ENCODE measurements at places on chromosomes 13 and 19.

DNA sequence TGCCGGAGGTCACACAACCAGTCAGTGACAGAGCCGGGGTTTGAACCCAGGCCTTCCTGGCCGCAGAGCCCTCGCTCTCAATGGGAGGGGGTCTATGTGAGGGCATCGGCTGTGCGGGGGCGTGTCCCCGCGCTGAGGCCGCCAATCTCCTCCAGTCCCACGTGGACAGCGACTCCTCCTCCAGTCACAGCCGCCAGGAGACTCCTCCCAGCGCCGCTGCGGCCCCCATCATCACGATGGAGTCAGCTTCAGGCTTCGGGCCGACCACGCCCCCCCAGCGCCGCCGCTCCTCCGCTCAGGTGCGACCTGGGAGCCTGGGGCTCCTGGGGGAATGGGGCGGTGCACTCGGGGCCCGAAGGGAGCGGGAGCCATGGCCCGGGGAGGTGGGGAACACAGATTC is 6.0 kb downstream of the SPRED3 start:
- no peak for DNase-seq

DNA sequence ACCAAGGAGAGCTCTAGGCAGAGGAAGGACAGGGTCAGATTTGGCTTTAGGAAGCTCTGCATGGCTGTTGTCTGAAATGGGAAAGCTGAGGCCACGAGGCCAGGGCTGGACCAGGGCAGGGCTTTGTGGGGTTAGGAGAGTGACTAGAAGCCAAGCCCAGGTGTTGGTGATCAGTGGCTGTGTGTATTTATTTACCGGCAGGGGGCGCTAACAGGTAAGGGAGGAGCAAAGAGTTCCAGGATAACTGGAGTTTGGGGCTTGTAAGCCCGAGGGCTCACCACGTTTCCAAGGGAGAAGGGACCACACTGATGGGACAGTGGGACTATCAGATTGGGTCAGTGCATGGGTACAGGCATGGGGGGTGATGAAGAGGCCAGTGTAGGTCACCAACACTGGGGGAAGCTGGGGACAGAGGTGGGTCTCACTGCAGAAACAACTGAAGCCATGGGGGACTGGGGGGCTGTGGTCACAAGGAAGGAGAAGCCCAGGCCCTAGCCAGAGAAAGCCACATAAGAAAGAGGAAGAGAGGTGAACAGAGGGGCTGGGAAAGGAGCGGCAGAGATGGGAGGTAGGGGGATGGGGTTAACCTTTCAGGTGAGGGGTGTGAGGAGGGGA is 3.9 kb downstream of the TMEM147 start:
- no peak for DNase-seq

- DNase-seq = no peak
Observed at GRCh38 chr13:45851171-45851921, at the start of gene SIAH3. Gene SIAH3, minus strand, starts transcription at chr13:45851753. Its CDS starts 124 bp downstream, at chr13:45851629.

DNA sequence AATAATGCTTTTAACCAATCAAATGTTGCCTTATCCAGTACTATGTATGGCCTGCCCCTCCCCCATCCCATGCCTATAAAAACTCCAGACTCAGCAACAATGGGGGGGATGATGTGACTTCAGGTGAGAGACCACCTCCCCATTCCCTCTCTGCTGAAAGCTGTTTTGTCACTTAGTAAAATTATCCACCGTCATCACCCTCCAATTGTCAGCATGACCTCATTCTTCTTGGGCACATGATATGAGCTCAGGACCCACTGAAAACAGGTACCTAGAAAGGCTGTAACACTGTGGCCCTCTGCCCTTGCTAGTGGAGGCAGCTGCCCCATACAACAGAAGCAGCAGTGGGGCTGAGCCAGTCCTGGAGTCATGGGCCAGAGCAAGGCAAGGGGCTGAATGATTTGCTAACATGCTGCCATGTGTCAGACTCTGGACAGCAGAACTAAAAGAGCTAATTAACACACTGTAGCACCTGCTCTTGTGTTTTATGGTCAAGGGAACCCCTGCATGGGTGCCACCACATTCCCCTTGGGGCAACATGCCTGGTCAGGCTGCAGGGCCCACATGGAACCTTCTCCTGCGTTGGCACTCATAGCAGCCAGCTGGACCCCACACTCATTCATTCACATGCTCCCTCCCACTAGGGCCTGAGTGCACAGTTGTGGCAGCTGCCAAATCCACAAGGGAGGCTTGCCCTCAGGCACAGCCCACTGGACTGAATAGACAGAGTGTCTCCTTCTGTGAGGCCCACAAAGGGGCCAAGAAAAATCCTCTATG is 722.2 kb upstream of the PCDH20 start:
- no peak for DNase-seq

GRCh38 chr19:3359015-3359918 is 7.1 kb upstream of the NFIC start:
- no peak for DNase-seq

DNA sequence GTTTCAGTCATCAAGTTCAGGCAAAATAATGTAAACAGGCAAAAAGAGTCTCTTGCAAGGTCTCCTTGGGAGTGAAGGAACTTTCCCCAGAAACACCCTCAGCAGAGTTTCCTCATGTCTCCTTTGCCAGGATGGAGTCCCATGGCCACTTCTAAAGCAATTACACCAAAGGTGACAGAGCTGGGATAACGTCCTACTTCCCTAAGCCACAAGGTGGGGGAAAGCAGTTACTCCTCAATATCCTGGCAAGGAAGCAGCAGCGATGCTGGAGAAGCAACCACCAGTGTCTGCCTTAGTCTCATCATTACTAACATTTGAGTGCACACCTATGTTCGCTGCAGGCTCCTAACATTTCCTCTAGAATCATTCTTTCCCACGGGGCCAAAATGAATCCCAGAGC is 88.6 kb downstream of the UBL3 start:
- no peak for DNase-seq

DNA sequence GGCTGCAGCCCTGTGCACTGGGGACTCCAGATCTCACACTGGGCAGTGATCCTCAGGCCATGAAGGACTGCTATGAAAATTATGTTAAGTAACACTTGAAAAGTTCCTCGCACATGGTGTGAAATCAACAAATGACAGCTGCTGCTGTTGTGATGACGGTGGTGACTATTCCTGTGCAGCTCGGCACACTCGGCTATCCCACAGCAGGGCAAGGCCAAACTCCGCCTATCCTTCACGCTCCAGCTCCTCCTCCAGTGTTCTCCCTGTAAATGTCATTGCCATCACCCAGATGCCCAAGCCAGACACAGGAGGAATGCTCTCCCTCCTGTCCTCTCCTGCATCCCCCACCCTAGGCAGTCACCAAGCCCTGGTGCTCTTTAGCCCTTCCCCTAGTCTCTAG is 31.3 kb downstream of the GRIK5 start:
- no peak for DNase-seq

DNA sequence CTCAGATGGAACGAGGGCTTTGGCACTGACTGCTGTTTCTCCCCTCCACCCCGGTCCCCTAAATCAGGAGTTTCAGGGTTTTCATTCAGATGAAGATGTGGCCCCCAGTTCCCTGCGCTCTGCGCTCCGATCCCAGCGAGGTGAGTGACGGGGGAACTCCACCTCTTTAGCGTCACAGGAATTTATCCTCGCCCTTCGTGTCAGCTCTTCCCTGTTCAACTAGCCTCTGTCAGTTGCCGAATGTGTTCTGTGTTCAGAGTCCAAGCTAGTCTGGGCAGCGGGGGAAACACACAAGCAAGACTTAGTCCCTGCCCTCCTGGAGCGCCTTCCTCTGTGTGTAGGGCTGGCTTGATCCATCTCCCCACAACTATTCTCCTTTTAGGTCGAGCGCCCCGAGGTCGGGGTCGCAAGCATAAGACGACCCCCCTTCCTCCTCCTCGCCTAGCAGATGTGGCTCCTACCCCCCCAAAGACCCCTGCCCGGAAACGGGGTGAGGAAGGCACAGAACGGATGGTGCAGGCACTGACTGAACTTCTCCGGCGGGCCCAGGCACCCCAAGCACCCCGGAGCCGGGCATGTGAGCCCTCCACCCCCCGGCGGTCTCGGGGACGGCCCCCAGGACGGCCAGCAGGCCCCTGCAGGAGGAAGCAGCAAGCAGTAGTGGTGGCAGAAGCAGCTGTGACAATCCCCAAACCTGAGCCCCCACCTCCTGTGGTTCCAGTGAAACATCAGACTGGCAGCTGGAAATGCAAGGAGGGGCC is 1.8 kb downstream of the KMT2B start:
- DNase-seq = no peak

DNA sequence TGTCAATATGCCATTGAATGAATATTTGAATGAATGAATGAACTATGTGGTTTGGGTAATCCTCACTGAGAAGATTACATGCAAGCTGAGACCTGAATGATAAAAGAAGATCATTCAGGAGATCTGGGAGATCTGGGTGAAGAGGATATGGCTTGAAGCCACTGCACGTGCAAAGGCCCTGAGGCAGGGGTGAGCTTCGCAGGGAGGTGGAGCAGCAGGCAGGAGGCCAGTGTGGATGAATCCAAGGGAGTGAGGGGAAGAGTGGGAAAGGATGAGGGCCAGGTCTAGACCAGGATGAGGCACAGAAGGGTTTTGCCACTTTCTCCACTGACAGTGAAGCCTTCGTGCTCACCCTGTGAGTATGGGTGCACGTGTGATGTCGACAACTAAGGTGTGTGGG is 49.9 kb downstream of the ERICH4 start:
- no peak for DNase-seq

GRCh38 chr13:43780666-43781065 is 6.1 kb downstream of the ENOX1 start:
- no peak for DNase-seq

GRCh38 chr19:1556390-1557070 is 11.6 kb downstream of the MEX3D start:
- no peak for DNase-seq

DNA sequence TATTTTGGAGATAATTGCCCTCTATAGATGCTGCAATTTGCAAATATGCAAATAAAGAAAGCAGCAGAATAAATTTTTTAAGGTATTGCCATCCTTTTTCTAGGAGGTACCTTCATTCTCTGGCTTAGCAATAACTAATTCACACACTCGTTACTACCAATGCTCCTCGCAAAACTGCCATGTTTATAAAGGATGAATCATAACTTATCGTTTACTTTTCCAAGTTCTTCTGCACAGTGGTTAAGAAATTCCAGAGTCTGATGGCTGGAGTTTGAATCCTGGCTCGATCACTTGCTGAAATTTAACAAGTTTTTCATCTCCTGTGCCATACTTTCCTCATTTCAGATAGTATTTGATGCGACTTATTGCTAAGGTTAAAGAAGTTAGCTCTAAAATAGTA is 708.6 kb upstream of the KLHL1 start:
- no peak for DNase-seq

- DNase-seq = no peak
Observed at GRCh38 chr13:61084988-61085387, 330.7 kb downstream of the PCDH20 start.

DNA sequence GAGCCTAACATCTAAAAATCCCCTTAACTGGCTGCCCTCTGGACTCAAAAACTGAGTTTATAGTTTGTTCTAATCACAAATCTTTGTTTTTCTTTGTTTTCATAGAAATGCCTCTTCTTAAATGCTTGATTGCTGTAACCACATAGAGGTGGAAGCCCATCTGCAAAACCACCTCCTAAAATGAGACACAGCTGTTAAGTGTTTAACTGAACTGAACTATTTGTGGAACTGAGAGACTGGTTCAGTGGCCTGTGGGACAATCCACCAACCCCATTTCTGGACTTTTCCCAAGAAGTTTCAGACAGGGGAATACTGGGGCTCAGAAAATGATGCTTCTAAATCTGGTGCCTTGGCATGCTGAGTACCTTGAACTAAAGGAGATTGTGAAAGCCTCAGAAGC is 50.9 kb upstream of the TM9SF2 start:
- no peak for DNase-seq

- no peak for DNase-seq
Observed at GRCh38 chr13:39818953-39819352, 163.5 kb downstream of the COG6 start.

- no peak for DNase-seq
Observed at GRCh38 chr19:46691104-46691503, 25.8 kb downstream of the PRKD2 start.

DNA sequence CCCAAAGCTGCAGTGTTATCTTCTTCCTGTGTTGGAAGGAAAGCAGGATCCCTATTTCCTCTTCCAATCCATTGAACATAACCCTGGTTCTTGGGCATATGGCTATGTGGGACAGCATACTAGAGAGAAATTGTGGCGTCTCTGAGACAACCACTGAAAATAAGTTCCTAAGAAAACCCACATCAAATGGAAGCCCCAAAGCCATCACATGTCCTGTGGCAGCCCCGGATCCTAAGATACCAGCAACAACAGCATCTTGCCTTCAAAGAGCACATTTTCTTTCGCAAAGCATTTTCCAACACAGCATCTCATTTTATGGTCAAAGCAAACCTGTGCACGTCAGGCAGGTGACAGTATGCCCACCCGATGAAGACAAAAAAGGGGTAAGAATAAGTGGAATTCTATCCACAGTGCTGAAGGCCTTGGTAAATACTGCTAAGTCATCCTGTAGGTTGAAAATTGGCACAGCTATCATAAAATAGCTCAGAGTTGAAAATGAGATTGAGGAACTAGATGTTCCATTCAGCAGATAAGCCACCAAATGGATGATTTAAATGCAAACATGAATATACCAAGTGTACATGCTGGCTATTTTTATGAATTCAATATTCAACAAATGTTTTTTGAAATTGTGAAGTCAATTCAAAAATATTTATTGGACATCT is 232.2 kb downstream of the DLEU7 start:
- no peak for DNase-seq

GRCh38 chr13:27037571-27037970 is 134.0 kb downstream of the USP12 start:
- DNase-seq = no peak

GRCh38 chr19:39150235-39150634 is 24.6 kb downstream of the PAK4 start:
- no peak for DNase-seq

DNA sequence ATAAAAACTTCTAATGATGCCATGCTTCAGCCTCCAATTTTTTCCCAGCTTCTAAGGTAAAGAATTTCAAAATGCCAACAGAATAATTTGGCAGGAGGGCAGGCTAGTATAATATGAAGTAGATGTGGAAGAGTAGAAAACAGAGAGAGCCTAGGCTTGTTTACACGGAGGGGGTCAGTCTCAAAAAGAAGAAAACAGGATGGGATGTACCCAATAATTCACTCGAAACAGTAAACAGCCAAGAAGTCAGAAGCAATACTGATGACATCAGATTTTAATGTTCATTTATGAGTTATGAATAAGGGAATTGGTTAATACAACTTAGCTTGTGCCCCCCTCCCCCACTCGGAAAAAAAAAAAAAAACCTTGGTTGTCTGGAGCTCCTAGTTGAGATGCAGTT is 422.5 kb downstream of the FOXO1 start:
- DNase-seq = no peak

GRCh38 chr13:64397701-64398100 is 2832.4 kb downstream of the PCDH9 start:
- no peak for DNase-seq

DNA sequence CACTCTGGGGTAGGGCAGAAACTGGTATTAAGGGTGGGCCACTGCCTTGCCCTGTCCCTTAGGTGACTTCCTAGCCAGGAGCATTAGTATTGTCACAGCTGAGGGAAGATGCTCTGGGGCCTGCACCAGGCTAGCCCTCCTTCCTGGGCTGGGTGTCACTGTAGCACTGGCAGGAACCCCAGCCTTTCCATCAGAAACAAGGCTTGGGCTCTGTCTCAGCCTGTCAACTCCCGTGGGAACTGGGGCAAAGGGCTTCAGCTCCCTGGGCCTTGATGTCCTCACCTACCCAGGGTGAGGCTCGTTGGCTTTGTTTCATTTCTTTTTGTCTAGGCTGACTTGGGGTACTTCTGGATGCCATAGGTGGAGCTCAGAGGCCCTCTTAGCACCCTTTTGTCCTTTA is 18.0 kb downstream of the PAF1 start:
- DNase-seq = no peak

GRCh38 chr19:19342086-19343015 is 21.7 kb downstream of the MAU2 start:
- no peak for DNase-seq
